Stimulated activated CD8-positive, alpha-beta memory T cell treated with anti-CD3 and anti-CD28 coated beads, Interleukin-2, amount 100 ng/mL, for 1 hour (primary cell): ENCODE measurements at places on chromosomes 13 and 19.

GRCh38 chr19:7326105-7326877 is 22.4 kb upstream of the ARHGEF18 start:
- no peak for DNase-seq

- no peak for DNase-seq
These were observed 593.5 kb downstream of the KCTD12 start for GRCh38 chr13:76292726-76293125.

GRCh38 chr19:35959040-35959967 is 23.1 kb downstream of the LRFN3 start:
- peak; percentile 60 for DNase-seq

DNA sequence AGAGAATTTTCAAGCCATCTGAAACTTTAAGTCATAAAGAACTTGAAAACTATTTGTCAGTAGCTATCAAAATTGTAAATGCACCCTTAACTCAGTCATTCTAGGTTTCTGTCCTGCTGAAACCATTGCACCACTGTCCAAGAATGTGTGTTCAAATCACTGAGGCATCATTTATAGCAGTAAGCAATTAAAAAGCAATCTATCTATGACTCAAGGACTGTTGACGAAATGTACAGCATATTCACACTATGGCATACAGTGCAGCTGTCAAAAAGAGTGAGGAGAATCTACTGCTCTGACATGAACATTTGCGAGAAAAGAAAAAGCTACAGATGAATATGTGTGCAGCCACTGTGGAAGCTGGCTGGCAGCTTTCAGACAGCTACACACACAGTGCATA is 71.2 kb downstream of the ING1 start:
- no peak for DNase-seq

DNA sequence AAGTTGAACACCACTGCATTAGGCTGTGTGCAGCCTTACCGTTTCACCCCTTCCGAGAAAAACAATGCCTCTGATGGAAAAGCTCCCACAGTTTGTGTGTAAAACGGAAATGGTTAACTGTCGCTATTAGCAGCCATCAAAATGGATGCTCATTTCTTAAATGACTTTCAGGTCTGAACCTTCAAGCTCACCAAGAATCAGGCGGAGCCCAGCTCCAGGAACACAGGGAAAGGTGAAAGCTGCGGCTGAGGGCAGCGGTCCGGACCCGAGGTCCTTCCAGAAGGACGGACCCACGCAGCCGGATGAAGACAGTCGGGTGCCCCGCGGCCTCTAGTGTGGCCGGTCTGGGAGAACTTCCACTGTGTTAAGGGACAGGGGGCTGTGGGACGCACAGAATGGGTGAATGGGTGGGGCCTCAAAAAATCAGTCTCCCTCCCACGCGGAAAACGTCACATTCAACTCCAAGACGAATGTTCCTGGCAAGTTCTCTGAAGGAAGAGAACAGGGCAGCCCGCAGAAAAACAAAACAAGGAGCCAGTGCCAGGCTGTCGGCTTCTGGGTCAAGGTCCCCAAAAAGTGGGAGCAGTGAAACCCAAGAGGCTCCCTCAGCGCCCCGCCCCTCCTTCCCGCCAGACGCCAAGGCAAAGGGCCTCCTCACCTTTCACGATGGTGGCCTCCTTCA is 4.9 kb downstream of the IRS2 start:
- no peak for DNase-seq

DNA sequence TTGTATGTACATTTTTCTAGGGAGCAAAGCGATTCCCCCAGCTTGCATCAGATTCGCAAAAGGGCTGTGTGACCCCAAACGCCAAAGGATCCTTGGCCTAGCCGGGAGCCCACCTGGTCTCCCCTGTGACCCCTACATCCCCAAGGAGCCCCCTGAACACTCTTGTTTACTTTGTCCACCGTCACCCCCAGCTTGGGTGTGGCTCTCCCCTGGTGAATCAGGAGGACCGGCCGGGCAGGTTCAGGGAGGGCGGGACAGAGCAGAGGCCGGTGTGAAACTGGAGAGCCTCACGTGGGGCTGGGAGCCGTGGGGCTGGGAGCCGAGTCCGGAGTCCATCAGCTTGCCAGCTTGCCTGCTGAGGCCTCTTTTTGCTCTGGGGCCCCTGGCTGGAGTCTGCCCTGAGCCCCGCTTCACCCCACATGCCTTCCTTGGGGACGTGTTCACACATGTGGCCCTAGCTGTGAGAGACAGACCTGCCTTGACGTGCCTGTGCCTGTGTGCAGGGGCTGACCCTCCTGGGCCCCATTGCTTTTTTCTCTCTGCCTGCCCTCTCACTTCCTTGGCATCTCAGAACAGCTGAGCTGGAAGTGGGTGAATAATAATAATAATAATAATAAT is 2.0 kb downstream of the ITPKC start:
- no peak for DNase-seq

- DNase-seq = no peak
These were observed 192.7 kb upstream of the MIR17HG start for GRCh38 chr13:91154558-91155353.

DNA sequence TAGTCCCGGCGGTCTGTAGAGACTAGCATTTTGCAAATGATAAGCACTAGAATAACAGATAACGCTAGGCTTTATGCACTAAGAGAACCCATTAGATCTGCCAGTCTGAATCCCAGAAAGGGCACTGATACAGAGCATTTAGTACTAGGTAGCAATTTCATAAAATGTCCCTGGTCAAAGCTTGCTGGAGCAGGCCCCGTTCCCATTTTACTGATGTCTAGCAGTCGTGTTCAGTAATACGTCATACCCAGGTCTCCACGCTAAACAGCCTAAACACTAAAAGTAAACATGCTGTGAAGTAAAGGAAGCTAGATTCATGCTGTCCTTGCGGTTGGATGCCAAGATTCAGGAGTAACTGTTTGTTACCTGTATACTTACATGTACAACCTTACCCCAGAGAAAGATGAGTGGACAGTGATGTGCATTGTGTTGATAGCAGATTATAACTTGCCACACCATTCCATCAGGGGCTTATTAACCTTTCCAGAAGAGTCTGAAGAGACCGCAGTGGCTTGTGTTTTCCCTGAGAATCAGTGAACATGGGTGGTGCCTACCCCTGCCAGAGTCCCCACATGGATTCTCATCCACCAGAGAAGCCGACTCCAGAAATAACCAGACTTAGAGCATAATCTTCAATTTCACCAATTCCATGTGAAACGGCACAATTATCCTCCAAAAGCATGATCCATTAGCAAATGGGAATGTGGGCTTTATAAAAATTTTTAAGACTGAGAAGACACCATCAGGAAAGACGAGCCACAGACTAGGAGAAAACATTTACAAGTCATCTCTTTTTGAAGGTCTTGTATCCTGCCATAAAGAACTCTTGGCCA is 3.4 kb upstream of the RPS11 start:
- DNase-seq = no peak

- no peak for DNase-seq
These were observed 4.1 kb upstream of the ZNF229 start for GRCh38 chr19:44452367-44452766.

DNA sequence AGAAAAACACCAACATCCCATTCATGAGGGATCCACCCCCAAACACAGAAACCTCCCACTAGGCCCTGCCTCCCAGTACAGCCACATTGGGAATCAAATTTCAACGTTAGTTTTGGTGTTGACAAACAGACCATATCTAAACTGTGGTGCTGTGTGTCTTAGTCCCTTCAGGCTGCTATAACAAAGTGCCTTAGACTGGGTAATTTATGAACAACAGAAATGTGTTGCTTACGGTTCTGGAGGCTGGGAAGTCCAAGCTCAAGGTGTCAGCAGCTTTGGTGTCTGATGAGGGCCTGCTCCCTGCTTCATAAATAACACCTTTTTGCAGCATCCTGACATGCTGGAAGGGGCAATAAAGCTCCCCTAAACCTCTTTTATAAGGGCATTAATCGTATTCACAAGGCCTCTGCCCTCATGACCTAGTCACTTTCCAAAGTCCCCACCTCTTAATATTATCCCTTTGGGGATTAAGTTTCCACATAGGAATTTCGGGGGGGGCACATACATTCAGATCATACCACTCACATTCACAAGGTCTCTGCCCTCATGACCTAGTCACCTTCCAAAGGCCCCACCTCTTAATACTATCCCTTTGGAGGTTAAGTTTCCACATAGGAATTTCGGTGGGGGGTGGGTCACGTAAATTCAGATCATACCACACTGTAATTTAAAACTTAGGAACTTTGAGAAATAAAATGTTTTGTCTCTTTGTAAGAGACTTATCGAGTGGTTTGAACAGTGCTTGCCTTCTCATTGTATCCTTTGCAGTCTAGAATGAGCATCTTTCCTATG is 27.5 kb downstream of the ZNF507 start:
- DNase-seq = no peak

- DNase-seq = no peak
These were observed 68.7 kb downstream of the ACSBG2 start for GRCh38 chr19:6204212-6204611.

GRCh38 chr13:98105929-98106336 is 37.0 kb upstream of the FARP1 start:
- DNase-seq = no peak

- DNase-seq = no peak
These were observed 8.1 kb downstream of the ATG4D start for GRCh38 chr19:10551698-10552301.

DNA sequence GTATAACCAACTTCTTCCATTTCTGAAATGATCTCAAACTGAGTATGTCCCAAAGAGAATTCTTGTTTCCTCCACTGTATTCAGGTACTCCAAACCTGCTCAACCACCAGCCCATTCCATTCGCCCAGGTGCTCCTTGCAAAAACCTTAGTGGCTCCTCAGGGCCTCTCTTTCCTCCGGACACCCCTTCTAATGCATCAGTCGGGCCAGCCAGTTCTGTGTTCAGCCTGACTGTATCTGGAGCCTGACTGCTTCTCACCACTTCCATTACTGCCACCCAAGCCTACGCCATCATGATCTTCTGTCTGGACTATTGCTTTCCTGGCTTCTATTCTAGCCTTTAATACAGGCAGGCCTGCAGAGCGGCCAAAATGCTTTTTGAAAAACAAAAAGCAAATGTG is 1.5 kb downstream of the PHF11 start:
- DNase-seq = no peak

DNA sequence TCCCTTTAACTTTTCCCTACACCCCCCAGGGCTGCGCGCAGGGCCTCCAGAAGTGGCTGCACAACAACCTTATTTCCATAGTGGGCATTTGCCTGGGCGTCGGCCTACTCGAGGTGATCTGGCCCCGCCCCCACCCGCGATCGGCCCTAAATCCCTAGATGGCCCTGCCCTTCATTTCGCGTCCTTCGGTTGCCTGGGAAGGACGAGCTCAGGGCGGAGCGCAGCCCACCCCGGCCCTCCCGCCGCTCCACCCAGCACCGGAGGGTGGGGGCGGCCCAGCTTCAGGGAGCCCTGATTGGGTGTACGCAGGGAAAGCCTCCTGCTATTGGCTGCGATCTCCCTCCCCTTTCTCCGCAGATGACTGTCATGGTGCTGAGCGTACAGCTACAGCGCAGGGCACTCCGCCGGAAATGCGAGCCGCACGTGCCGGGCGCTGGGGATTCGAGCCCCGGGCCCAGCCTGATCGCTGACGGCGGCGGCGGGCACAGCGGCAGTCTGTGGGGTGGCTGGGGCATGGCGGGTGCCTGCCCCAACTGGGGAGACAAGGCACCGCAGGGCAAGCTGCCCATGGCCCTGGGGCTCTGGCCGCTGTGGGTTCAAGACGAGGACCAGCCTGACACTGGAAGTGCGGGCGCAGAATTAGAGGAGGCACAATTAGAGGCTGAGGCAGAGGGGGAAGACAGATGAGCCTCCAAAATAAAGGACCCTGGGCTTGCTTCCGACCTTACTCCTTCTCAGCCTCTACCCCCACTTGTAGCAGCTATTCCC is 4.3 kb downstream of the CD37 start:
- no peak for DNase-seq

DNA sequence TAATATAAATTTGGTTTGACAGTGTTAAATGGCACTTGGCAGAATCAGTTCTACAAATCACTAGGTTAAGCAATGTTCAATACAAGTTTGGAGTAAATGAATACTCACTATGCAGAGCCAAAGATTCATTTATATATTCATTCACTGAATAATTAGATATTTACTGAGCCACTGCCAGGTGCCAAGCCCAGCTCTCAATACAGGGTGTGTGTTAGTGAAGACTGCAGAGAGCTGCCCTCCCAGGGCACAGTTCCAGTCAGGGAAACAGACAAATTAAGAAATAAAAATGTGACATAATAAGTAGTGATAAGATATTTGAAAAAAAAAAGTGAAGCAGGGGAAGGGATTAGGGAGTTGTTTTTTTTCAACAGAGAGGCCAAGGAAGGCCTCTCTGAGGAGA is 411.7 kb downstream of the KCNRG start:
- no peak for DNase-seq

- DNase-seq = no peak
These were observed 61.0 kb downstream of the TPT1 start for GRCh38 chr13:45280011-45280410.

GRCh38 chr19:17447704-17448130 is 751 bp downstream of the TMEM221 start:
- no peak for DNase-seq

- DNase-seq = no peak
These were observed 40.8 kb downstream of the SERPINE3 start for GRCh38 chr13:51380269-51380668.

DNA sequence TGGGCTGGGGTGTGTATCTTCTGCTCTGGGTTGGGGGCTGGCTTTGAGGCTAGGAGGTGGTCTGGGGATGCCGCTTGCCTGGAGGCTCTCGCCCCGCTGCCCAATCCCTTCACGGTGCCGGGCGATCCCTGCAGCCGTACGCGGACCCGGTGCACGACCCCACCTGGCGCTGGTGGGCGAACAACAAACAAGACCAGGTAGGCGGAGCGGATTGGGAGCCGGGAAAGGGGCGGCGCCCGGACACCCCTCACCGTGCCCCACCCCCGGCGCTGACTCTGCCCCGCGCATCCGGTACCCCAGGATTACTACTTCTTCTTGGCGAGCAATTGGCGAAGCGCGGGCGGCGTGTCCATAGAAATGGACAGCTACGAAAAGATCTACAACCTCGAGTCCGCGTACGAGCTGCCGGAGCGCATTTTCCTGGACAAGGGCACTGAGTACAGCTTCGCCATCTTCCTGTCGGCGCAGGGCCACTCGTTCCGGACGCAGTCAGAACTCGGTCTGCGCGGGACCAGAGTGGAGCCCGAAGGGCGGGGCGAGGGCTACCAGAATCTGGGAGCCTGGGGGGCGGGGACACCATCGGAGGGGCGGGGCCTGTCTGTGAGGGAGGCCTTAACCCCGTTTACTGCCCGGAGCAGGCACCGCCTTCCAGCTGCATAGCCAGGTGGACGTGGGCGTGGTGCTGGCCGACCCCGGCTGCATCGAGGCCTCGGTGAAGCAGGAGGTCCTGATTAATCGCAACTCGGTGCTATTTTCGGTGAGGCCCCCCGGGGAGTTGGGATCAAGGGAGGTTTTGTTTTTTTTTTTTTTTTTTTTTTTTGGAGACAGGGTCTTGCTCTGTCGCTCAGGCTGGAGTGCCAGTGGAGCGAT is 12.1 kb upstream of the PSMD8 start:
- peak; percentile 33 for DNase-seq

- no peak for DNase-seq
These were observed 714 bp downstream of the CCDC106 start for GRCh38 chr19:55648585-55649267.
